Activated CD4-positive, alpha-beta T cell treated with anti-CD3 and anti-CD28 coated beads, Interleukin-2, amount 50 U/mL, for 1 hour (primary cell): ENCODE measurements at places on chromosomes 1 and 21.

GRCh38 chr1:145827966-145828365 is 4.0 kb downstream of the POLR3C start:
- no peak for DNase-seq

GRCh38 chr1:19484338-19484797 is 971 bp downstream of the CAPZB start:
- DNase-seq = peak; percentile 36

GRCh38 chr1:10617318-10617717 is 142.6 kb downstream of the PEX14 start:
- DNase-seq = no peak

DNA sequence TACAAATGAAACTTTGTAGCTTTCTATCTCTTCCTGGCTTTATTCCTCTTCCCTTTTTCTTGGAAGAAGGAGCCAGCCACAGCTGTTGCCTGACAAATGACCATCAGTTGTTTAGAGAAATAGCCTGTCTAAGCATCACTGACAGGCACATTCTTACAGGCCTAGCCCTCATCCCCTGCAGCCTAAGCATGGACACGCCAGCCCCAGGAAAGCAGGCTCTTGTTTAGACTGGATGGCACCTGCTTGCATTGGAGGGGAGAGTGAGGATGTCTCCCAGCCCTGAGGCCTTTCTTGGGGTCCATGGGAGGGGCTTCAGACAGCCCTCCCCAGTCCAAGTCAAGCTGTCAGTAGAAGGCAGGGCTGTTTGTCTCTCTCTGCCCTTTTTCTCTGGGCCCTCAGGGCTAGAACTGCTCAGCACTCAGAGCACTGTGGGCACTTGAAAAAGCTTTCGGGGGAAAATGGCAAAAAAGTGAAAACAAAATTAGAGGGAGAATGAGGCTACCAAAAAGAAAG is 282.5 kb upstream of the PLXNA2 start:
- DNase-seq = no peak

GRCh38 chr1:151760597-151761385 is 2.5 kb downstream of the MRPL9 start:
- DNase-seq = no peak
